AG08395 (cell line): ENCODE measurements at places on chromosomes 11 and 22.

DNA sequence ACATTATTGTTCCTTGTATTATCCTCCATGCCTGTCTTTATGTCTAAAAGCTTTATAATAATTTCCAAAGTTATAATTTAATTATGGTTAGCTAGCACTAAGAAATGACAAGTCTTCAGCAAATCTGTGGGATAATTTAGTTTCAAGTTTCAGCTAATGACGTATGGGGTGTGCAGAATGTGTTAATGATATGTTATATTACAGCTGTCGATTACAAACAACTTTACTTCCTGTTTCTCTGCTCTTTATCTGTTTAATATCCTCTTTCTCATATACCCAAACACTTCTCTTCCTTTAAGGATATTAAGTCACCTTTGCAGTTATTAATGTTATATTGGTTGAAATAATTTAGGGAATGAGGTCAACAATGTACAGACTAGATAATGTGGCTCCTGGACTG is 161.8 kb downstream of the CASP12 start:
- no peak for DNase-seq

DNA sequence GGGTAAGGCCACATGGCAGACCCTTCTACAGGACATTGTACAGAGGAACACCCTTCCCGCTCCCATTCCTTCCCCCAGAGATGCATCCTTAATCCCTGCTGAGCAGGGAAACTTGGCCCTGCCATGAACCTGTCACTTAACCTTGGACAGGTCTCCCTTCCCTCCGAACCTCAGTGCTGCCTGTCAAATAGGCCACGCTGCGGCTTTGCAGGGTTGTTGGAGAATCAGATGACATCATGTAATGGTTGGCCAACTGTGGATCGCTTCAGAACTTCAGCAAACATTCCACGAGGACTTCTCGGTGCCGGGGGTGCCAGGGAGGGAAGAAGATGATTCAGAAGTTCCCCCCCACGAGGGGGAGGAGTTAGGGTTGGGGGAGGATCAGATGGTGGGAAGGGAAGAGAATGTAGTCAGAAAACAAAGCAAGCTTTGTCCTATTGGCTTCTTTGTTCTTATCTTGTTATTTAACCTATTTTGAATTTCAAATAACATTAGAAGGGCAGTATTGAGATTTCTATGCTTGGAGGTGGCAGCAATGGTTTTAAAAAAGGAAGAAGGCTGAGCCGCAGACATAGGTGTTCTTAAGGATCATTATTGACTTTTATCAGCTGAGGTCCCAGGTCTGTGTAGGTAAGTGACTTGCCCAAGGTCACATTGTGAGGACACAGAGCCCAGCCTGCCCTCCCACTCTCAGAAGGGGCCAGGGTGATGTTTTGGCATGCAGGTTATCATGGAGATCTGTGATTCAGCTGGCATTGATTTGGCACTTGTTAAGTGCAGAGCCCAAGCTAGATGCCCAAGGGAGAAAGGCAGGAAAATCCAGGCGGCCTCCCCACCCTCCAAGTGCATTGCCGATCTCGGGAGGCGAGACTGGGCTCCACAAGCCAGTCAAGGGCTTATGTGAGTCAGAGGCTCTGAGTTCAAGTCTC is 3.1 kb downstream of the CDC42EP1 start:
- DNase-seq, result peak; percentile 96

DNA sequence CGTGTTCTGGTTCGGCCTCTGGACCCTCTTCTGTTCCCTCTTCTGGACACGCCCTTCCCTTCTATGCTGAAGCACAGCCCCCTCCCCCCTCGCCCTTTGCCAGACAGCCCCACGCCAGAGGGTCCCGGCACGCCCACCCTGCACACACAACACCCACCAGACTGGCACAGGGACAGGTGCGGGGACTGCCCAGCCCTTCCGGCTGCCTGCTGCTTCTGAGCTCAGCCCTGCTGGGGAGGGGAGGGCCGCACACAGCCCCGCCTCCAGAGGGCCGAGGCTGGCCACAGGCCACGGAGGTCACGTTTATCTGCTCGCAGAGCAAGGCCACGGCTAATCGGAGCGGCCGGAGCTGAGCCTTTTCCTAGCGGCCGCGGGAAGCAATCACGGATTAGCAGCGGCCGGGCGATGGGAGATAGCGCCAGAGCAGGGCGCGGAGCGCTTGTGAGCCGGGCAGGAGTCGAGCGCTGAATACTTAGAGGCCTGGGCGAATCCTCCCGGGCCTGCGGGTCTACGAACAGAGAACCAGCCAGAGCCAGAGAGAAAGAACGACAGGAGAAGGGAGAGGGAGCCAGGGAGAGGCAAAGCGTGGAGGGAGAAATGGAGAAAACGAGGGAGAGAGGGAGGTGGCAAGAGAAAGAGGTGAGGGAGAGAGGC is 21.5 kb downstream of the OTUB1 start:
- peak; percentile 73 for DNase-seq

- no peak for DNase-seq
Measured at GRCh38 chr11:73398132-73398526, 21.9 kb downstream of the RELT start.

GRCh38 chr11:126284829-126285228 is 1.9 kb downstream of the TIRAP start:
- DNase-seq, result peak; percentile 80

- DNase-seq, result no peak
Measured at GRCh38 chr11:46427364-46427763, 35.8 kb upstream of the CHRM4 start.

DNA sequence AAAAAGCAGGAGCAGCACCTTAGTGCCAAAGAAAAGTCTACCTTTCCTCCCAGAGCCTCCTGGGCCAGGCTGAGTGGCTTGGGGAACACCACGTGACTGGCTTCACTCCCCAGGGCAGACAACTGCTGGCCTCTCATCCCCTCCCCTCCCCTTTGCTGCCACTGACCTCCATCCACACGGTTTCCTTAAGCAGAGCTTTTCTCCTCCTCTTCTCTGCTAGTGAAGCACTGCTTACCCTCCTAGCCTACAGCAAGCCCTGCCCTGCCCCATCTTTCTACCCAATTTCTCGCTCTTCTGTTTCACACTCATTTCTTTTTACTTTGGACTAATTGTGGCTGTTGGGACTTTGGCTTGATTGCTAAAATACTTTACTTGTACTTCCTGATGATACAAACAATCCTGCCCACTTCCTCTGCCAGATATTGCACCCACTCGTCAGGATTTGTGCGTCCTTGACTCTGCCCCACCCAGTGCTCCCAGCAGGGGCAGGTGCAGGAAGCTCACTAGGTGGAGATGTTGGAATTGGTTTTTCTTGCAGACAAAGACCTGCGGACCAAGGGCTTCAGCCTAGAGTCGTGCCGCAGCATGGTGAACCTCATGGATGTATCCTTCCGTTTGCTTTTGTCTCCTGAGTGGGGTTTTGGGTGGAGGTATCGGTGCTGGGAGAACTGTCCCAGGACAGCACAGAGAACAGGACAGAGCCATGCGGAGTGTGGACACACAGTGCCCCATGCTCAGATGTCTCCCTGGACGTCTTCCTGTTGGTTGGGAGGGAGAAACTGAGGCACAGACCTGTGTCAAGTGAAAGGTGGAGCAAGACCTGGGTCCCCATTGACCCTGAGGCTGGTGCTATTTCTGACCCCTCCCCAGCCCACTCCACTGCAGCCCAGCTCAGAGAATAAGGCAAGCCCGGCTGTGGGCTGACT is 27.3 kb downstream of the CAPN1 start:
- DNase-seq, result no peak

- no peak for DNase-seq
Measured at GRCh38 chr11:26465274-26465673, 106.8 kb downstream of the MUC15 start.

- DNase-seq, result no peak
Measured at GRCh38 chr11:35927682-35928081, 16.2 kb upstream of the LDLRAD3 start.

DNA sequence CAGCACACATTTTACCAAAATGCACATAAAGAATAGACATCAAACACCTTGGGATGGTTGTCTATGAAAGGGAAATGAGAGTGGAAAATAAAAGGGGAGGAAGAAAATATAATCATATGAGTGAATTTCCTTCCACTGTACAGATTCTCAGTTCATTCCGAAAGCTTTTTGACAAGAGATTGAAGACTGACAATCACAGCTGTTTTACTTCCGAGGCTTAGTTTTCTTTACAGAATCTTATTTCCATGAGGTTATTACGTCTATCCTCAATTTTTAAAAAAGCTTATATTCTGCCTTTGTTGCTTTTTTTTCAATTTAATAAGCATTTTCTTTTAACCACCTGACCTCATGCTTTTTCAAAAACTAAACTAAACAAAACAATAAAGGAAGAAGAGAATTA is 12.8 kb upstream of the NNMT start:
- no peak for DNase-seq

DNA sequence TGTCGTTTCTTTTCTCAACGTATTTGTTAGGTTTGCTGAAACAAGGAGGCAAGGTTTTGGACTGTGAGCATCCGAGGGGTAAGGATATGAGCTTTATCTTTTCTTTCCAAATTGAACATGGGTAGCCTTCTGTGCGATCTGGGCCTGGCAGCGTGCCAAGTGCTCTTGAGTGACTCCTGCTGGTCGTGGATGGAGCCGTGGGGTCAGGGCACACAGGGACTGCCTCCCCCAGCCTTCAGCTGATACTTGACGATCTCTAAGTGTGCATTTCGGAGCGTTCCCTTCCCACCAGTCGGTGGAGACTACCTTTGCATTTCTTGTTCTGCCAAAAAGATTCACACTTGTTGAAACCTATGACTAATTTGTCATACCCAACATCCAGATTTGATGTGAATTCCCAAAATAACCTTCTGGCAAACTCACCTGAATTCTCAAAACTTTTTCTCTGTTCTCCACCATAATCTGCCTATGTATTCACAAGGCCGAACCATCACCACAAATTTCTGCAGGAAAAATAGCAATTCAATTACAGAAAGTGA is 40.1 kb upstream of the CLMP start:
- no peak for DNase-seq

DNA sequence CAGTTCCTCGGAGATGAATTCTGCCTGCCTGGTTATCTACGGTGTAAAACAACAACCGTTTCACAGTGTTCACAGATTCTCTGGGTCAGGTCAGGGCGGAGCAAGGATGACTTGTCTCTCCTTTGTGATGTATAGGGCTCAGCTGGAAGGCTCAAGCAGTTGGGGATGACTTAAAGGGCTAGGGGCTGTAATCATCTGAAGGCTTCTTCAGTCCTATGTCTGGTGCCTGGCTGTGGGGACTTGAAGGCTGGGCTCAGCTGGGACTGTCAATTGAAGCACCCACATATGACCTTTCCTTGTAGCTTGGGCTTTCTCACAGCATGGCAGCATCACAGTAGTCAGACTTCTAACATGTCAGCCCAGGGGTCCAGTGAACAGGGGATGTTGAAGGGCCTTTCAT is 29.3 kb downstream of the EIF3F start:
- no peak for DNase-seq

GRCh38 chr11:97463891-97464290 is 1074.1 kb downstream of the JRKL start:
- DNase-seq, result no peak

- DNase-seq, result no peak
Measured at GRCh38 chr11:133406489-133406888, 125.8 kb downstream of the OPCML start.

GRCh38 chr22:37525073-37525745 is 6.0 kb upstream of the CARD10 start:
- peak; percentile 95 for DNase-seq

DNA sequence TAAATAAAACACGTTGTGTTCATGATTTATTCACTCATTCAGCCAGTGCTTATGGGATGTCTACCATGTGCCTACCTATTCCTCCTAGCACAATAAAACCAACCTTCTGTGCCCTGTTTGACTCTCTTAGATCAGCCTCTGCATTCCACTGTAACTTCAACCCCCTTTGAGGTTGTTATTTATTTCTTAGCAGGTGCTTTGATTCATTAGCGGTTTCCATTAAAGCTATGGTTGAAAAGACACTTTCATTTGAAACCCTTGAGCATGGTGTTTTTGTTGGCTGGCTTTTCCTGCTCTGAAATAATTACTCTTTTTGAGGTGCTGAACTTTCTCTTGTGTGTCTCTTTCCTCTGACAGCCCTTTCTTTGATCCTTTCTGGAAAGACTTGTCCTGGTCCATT is 570.6 kb upstream of the LARGE1 start:
- DNase-seq, result no peak

GRCh38 chr22:28956506-28956905 is 73.1 kb downstream of the ZNRF3 start:
- DNase-seq, result no peak

DNA sequence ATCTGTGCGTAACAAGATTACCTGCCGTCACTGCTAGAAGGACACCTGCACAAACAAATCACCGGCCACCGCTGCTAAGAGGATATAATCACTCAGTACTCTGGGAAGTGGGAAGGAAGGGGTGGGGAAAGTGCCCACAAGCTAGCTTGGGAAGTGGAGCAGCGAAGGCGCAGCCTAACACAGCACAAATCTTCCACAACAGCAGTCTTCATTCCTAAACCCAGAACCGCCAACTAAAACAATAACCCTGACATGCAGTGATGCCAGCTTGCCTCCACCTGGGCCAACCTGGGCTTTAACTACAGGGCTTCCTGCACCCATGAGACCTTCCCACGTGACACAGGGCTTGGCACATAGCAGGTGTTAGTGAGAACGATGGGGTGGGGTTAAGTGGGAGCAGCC is 5.1 kb downstream of the DGCR2 start:
- no peak for DNase-seq

DNA sequence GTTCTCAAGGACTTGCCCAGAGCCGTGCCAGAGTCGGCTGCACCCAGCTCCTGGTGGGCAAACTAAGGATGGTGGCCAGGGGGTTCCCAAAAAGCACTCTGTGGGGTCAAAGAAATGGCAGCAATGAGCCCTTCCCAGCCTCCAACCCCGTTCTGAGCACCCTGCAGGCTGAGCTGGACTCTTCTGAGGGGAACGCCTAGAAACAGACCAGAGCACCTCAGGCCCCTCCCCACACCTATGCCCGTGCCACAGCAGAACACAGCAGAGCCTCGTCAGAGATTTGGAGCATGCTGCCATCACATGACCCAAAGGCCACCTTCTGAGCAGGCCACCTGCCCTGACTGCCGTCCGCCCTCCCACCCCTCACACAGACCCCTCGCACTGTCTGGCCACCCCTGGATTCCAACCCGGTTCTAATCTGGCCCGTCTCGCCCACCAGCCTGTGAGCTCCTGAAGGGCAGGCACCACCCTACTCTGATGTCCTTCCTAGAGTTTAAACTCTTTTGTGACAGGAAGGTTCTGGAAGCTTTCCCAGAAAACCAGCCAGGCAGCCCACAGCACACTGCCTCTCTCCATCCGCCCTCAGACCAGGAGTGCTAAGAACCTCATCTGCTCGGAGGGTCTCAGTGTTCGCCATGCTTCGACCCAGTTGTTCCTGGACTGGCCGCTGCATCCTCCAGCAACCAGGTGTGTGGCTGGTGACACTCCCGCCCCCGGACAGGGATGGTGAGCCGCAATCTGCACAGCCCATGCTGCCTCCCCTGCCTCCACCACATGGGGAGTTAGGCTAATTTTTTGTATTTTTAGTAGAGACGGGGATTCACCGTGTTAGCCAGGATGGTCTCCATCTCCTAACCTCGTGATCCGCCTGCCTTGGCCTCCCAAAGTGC is 97.6 kb downstream of the CELSR1 start:
- no peak for DNase-seq

DNA sequence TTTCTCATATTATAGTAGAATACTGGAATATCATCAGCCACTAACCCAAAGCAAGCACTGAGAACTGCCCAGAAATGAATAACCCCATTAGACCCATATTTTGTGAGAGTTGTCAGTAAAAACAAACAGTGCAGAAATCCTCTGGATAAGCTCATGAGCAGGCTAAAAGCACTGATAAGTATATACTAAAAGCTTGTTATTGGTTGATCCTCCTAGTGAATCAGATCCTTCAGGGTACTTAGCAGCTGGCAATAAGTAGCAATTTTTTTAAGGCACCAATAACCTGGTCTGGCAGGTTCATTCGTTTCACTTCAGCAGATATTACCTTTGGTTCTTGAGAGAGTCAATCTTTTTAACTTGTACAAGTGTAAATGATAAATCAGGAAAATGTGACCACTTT is 1.2 kb downstream of the NOX4 start:
- DNase-seq, result no peak
